Left ventricle myocardium inferior (tissue), 1 donor: ENCODE measurements at places on chromosomes 1 and 21.

DNA sequence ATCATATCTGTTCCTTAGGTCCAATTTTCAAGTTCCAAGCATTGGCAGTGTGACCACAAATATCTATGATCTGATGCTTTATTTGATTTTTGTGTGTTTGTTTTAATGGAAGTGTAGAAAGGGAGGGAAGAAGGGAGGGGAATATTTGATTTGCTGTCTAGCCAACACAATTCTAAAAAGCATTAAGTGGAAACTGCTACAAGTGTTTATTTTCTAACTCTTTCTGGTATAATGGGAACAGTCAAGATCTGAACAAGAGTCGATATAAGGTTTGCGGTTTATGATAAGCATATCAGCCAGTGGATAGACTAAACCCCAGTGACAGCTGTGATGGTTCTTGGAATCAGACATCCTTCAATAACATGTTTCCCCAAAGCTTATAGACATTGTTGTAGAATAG lies 267.8 kb upstream of the SNX7 start:
- no peak for DNase-seq

GRCh38 chr1:181139631-181140061 lies 51.1 kb downstream of the IER5 start:
- DNase-seq: no peak

DNA sequence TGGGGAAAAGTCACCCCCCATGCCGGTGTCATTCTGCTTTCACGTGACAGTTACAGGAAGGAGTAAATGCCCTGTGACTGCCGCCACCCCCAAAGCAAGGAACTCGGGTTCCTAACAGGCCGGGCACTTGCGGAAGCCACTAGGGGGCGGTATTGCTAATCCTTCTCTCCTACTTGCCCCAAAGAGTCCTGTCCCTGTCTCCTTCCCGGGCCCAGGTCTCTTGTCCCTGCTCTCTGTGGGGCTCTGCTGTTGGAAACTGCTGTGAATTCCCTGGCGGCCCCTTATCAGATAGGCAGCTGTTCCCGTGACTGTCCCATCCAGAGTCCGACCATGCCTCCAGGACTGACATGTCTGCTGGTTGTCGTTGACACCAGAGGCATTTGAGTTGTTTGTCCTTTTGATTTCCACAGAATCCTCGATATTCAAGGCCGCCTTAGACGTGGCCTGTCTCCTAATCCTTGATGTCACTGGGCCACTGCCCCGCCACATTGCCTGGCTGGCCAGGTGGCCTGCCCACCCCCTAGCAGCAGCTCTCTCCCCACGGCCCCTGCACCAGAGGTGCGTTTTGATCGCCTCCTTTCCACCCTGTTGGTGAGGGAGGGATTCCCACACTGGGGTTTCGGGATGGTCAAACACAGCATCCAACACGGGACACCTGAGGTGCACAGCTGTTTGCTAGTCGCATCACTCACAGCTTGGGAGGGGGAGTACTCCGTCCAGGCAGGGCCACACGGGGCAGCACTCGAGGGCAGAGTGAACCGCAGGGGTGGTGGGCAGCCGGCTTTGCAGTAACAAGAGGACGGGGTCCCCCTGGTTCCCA lies 37.3 kb downstream of the CHAF1B start:
- DNase-seq: peak; percentile 37

GRCh38 chr1:40786171-40786994 lies 2.8 kb downstream of the KCNQ4 start:
- DNase-seq: no peak

GRCh38 chr21:45459171-45460010 lies 54.4 kb downstream of the COL18A1 start:
- DNase-seq: peak; percentile 13
